ENCODE measurements at places on chromosomes 2 and 18.

- no peak for DNase-seq
Measured at GRCh38 chr2:19848029-19848750, 53.6 kb downstream of the TTC32 start.

DNA sequence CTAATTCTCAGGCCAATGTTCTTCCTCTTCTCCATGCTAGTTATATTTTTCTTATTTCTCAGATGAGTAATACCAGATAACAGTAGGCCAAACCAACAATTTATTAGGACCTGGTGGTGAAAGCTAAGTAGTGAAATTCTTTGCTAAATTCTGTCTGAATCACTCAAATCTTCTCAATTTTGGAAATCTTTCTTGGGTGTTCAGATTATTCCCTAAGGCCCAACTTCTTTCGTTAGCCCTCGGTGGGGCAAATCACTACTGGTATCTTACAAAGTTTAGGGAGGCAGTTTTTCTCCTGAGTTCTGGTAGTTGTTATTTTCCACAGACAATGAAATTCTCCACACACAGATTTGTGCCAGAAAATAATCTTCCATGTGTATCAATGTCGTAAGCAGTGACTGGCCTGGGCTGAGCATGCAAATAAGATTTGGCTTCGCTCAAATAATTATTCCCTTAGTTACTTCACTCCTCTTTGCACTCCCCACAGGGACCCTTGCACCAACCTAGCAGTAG lies 443.5 kb upstream of the SLC14A2 start:
- no peak for DNase-seq

- DNase-seq, result no peak
Measured at GRCh38 chr2:110166266-110166665, 38.5 kb downstream of the NPHP1 start.

GRCh38 chr2:209845666-209846065 lies 74.0 kb downstream of the UNC80 start:
- no peak for DNase-seq

DNA sequence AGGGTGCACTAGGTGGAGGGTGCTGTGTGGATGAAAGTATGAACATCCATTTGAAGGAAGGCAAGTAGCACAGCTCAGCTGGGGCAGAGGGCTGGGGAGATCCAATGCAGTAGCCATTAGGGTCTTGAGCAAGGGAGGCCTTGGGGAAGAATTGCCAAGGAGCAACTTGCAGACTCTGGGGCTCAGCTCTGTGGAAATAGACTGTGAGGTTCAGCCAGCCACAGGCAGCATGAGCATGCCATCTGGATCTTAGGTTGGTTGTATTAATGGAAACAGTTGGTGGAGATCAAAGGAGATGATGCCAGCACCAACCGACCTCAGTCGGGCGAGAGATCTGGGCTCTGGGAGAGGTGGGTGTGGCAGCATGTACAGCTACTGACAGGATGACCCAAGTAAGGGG lies 5.6 kb downstream of the ZAP70 start:
- DNase-seq, result no peak

- DNase-seq, result no peak
Measured at GRCh38 chr18:63980896-63981460, 11.1 kb downstream of the SERPINB8 start.

- no peak for DNase-seq
Measured at GRCh38 chr2:6940820-6941219, 23.6 kb downstream of the RNF144A start.

- DNase-seq, result no peak
Measured at GRCh38 chr2:236172255-236173035, 4.3 kb upstream of the GBX2 start.

DNA sequence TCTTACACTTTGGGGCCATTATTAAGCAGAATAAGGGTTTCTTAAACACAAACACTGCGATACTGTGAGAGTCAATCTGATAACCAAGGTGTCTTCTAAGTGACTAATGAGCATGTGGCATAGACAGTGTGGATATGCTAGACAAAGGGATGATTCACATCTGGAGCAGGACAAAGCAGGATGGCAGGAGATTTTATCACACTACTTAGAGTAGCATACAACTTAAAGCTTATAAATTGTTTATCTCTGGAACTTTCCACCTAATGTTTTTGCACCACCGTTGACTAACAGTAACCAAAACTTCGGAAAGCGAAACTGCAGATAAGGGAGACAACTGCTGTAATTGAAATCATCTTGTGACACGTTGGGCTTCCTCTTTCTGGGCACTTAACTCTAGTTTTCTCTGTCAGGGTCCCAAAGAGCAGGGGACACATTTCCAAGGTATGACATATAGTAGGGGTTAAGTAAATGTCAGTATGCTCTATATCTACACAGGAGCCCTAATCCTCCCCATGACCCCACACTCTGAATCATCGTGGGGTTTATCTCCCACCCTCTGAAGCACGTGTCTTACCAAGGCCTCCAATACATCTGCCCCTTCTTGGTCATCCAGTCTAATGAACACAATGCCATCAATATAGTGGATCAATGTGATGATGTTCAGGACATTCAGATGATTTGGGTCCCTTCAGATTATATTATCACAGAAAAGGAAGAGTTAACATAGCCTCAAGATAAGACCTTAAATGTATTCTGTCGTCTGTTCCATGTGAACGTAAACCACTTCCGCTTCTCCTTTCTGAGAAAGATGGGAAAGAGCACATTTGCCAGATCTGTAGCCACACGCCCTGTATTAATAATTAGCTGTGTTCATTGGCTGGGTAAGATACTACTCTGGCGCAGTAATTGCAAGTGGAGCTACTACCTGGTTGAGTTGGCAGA lies 78.7 kb downstream of the FTCDNL1 start:
- DNase-seq, result no peak

GRCh38 chr2:86157009-86157556 lies 38.2 kb downstream of the IMMT start:
- no peak for DNase-seq

- DNase-seq, result no peak
Measured at GRCh38 chr2:160507464-160507863, 13.9 kb upstream of the RBMS1 start.

Data from tibial artery (tissue), 4 donors.